ENCODE measurements at places on chromosomes 2 and 18.

DNA sequence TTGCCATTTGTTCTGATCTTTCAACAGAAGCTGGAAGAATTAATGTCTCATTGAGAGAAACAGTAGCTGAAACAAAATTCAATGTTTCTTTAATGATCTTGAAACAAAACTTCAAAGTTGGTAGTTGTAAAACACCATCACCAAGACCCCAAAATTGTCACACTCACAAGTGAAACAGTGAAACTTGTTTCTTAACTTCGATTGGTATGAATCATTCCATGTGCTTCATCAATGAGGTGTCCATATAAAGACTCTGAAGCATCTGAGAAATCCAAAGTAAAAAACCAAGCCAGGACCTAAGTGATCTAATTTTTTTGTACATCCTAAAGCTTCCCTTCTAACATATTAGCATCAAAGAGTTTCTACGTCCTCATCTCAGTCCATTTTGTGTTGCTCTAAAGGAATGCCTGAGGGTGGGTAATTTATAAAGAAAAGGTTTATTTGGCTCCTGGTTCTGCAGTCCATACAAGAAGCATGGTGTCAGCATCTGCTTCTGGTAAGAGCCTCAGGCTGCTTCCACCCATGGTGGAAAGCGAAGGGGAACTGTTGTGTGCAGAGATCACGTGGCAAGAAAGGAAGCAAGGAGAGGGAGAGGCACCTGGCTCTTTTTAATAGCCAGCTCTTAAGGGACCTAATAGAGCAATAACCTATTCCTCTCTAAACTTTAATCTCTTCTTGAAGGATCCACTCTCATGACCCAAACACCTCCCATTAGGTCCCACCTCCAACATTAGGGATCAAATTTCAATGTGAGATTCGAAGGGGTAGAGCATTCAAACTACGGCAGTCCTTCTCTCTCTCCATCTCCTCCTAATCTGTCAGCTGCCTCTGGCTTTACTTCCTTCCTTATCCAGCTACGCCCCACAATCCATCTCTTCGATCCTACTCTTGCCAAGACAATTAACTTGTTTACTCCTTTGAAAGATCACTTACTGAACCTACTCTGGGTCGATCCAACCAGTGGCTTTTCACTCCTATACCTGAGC, 20.7 kb upstream of the TLK1 start:
- DNase-seq = no peak

GRCh38 chr2:98734162-98734561, 3.2 kb upstream of the MGAT4A start:
- DNase-seq = peak; percentile 68

- peak; percentile 79 for DNase-seq
These were observed at the start of gene VWA3B for GRCh38 chr2:98086491-98087446. Gene VWA3B, plus strand, starts transcription at chr2:98087167. Its CDS starts 5,926 bp downstream, at chr2:98093093.

DNA sequence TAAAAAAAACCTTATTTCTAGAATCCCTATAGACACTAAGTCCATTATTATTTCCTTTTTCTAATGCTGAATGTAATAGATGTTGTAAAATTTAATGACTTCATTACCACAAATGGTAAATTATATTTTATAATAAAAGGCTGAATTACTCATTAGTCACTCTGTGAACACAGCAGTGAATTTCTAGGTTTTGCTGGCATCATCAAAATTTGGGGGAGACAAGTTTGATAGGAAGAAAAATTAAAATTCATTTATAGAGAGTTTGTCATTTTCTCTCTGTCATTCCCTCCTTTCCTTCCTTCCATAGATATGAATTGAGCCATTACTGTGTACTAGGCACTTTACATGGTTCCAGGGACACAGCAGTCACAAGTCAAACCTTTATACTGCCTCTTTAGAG, 340.9 kb downstream of the TRIB2 start:
- no peak for DNase-seq

- DNase-seq = peak; percentile 89
These were observed at the start of gene SNRNP27 for GRCh38 chr2:69893684-69894551. Gene SNRNP27, plus strand, starts transcription at chr2:69893956. Its CDS starts 29 bp downstream, at chr2:69893985.

- DNase-seq = no peak
These were observed 1.7 kb upstream of the QPCT start for GRCh38 chr2:37342591-37343220.

DNA sequence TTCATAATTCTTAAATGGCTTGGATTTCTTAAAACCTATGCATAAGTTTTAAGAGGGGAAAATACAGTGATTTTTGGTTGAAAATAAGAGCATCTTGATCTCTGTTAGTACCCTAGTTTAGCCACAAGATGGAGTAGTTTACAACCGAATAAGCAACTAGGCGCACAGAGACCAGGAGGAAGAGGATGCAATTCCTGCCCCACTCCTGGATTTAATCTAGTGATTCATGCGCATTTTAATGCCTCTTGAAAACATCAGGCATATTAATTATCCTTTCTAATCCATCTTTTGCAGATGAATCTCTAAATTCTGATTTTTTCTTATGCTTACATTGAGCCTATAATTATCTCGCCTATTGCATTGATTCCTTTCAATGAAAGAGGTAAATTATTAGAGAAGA, 76.7 kb downstream of the MRPS9 start:
- DNase-seq = peak; percentile 48

DNA sequence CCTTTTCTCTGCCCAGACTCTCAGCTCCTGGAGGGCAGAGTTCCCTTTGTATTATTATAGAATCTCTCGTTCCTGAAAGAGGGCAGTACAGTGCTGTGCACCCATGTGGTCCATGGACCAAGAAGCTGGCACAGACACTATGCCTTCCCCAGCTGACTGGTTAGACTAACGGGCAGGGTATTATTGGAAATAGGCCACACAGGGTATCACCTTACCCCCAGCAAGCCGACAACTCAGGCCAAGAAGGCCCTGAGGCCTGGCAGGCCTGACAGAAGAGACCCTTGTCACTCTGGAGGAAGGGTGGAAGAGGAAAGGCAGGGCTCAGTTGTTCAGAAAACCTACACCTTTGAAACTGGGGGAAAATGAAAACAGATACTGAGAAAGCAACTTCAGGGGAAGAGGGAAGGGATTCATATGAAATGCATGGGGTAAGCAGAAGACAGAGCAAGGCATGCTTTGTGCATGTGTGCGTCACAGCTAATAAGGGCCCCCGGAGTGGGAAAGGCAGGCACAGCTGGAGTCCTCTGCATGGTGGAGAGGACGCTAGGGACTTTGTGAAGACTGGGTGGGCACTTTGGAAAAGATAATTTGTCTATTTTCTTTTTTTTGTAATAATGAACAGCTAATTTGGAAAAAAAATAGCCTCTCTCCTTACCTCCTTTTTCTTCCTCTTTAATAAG, 476.8 kb upstream of the CELF4 start:
- no peak for DNase-seq

GRCh38 chr2:125418483-125418882, 1237.5 kb upstream of the GYPC start:
- no peak for DNase-seq

DNA sequence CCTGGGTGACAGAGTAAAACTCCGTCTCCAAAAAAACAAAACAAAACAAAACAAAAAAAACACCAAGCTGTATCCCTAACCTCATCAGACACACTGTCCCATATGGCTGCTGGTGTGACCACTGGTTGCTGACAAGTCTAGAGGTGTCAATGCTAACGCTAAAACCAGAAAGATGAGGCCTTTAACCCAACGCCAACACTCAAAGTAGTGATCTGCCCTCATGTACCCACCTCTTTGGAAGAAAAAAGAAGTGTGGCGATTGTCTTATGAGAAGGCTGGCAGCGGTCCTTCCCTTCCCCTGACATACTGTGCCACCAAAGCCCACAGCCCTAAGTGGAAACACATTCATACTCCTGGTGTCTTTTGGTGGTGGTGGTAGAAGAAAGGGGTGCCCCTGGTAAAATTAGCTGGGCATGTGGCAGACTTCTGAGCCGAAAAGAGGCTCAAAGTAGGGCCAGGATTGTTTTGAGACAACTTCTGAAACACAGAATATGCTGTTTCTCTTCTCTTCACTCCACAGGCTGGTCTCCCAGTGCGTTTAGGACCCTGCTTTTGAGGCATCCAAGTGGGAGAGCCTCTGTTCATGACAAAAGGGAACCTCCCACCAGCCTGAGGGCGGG, 9.8 kb downstream of the SERTAD2 start:
- DNase-seq = no peak

GRCh38 chr2:158999458-158999857, 31.0 kb downstream of the TANC1 start:
- DNase-seq = no peak

DNA sequence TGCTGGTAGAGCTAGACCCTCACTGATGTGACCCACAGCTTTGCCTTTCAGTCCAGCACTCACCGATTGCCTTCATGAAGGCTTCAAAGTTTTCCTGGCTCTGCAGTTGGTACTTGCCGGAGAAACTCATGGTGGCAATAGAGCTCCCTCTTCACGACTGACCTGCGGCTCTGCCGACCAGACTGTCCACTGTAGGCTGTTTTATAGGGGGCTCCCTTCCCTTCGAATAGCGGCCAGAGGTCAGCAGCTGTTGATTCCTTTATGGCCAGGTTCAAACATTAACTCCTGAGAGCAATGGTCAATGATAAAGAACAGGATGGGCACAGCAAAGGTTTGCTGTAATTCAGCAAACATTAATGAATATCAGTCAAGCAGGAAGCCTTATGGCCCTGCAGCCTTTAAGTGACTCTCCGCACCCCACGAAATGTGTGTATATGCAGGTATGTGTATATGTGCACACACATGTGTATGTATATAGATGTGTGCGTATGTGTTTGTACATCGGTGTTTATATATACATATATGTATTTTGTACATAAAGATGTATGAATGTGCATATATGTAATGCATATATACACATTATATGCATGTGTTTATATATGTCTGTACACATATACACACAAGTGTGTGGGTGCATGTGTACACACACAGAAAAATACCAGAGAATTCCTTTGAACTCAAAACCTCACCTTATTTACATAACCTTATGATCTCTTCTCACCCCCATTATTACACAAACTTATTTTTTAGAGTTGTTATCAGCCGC, at the start of gene FABP1:
FABP1 (minus strand) TSS at position 175 of the 766 bp plus-strand sequence; CDS start at position 130, 45 bp downstream.
- DNase-seq = no peak
